Myocyte (in vitro differentiated cells): ENCODE measurements at places on chromosomes 7 and 10.

GRCh38 chr7:155109121-155109520 lies 39.0 kb downstream of the HTR5A start:
- no peak for DNase-seq

GRCh38 chr7:119482209-119482608 lies 790.8 kb upstream of the KCND2 start:
- DNase-seq, result peak; percentile 15

DNA sequence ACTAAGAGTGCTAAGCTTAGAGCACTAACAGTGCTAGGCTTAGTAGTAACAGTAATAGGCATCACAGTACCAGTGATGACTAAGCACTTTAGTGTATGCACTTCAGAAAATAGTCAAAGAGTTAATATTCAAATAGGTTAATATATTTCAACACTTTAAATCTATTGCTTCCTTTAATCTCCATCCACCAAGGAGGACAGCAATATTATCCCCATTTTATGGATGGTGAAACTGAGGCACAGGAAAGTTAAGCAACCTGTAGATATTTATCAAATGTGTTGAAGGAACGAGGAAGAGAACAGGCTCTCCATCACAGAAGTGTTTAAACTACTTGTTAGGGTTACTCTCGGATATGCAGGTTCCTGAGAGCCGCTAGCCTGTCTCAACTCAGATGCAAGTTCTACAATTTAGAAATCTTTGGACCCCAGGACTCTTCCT lies 165.5 kb downstream of the PRKAG2 start:
- DNase-seq, result no peak

- DNase-seq, result no peak
Measured at GRCh38 chr10:120382360-120382759, 74.7 kb upstream of the PLPP4 start.

DNA sequence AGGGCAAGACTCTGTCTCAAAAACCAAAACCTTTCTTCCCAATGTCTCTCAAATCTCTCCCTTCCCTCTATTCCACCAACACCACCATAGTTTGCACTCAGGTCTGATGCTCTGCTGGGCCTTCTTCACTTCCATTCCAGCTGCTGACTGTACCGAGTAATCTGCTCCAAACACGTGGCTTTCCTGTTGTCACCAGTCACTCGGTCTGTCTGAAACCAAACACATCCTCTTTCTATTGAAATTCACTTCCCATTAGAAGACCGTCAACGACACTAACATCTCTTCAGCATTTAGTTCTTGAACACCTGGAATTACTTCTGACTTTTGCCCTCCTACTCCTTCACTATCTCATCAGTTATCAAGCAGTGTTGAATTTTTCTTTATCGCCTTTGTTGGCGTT lies 4.7 kb upstream of the NRF1 start:
- no peak for DNase-seq

DNA sequence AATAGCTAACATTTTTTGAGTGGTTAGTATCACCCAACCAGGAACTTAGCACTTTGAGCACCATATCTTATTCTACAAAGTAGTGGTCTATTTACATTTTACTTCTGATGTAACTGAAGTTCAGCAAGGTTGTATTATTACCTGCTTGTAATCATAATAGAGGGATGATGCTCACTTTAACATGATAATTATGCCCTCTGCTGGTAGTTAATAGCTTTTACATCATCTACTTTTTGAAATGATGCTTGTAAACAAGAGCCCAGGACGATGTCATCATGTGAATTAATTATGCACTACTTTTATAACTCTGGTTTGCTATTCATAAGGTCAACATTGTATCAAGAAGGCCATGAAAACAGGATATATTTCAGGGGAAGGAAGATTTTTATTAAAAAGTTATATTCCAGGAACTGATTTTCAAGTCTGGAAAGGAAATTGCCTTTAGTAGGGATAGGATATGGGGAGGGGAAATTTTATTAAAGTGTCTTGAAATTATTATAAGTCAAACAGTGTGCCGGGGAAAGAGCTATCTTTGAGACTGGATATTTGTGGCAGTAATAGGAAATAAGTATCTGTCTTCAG lies 80.3 kb upstream of the SCIN start:
- peak; percentile 43 for DNase-seq

DNA sequence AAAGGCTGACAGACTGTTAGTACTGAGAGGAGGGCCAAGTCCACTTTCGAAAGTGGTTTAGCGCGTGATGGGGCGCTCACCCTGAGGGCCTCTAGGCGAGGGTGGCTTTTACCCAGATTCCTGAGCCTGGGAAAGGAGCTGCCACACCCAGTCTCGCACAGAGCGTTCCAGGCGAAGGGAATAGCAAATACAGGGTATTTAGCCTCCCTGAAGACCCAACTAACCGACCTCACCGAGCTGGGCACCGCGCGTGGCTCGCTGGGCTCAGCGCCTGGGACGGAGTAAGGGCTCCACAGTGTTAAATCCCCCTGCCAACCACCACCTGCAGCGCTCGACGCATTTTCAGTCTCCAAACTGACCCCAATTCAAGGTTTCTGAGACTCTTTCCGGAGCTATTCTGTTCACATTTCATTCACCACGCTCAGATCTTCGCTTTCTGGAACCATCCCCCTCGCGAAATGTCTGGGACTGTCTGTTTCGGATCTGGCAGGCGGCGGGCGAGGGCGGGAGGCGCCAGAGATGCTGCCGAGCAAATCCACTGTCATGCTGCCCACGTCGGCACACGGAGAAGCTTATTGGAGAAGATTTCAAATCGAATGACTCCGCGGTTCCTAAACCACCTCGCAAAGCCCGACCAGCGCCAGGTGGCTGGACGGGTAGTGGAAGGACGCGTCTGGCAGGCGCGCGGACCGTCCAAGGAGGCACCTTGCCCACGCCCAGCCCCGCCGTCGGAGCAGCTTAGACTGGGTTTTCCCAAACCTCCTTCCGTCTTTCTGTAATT lies 1.4 kb upstream of the OSBPL3 start:
- peak; percentile 82 for DNase-seq

DNA sequence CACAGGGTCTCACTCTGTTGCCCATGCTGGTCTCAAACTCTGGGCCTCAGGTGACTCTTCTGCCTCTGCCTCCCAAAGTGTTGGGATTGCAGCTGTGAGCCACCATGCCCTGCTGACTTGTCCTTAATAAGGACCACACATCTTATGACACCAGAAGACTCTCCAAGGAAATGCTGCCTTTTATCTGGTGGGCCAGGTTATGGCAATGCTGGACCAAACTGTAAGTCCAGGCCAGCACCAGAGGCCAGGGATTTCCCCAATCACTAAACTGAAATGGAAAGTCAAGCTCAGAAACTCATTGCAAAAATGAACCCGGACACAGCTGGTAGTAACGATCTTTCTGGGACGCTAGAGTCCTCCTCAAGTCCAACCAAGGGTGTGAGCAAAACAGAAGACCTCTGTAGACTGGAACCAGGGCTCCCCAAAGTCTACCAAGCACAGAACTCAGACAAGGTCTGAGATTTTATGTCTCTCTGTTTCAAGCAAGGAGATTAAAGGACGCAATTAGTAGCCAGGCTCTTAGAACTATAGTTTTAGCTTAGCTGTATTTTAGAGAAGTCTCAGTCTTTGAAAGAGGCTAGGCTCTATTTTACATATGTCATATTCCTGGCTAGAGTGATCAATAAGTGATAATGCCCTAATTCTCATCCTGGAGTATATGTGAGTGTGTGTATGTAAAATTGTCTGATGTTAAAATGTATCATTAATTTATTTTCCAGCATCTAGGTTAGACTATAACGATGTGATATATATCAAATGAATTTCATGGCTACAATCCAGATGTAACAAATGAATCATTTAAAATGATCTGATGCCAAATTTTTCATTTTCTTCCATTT lies 74.0 kb upstream of the ITGB1 start:
- DNase-seq, result no peak

DNA sequence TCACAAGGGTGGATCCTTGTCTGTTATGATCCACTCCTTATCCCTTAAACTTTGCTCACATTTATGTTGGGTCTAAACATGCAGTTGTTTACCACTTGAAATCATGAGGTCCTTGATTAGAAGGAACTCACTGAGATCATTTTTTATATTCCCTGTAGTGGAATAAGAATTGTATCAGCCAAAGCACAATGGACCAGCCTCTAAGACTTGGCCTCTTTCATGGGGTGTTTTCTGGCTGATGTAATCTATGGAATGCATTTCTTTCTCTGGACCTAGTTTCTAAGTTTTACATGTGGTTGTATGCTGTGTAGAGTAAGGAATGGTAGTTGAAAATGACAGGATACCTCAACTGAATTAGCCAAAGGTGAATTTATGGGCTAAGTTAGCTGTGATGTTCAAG lies 376.6 kb downstream of the SORCS3 start:
- no peak for DNase-seq
